ENCODE measurements at places on chromosomes 6 and 20.

- DNase-seq: no peak
Measured at GRCh38 chr6:116866281-116866871, 10.7 kb upstream of the RFX6 start.

DNA sequence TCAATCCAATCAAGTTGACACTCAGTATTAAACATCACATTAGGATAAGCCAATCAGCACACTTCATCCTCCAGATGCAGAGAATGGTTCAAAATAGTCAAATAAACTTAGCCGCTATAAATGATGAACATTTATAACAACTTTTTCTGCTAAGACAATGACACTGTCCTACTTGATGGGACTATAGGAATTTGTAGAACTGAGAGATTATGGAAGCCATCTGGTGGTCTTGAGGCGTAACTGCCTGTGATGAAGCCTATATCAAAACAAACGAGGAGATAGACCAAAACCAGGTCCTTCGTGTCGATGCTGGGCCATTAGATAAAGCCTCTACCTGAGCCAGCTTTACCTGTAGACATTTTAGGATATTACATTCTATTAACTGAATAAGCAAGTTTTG, 631.1 kb downstream of the COL12A1 start:
- DNase-seq: no peak

GRCh38 chr6:168071620-168072019, 7.4 kb downstream of the FRMD1 start:
- no peak for DNase-seq

DNA sequence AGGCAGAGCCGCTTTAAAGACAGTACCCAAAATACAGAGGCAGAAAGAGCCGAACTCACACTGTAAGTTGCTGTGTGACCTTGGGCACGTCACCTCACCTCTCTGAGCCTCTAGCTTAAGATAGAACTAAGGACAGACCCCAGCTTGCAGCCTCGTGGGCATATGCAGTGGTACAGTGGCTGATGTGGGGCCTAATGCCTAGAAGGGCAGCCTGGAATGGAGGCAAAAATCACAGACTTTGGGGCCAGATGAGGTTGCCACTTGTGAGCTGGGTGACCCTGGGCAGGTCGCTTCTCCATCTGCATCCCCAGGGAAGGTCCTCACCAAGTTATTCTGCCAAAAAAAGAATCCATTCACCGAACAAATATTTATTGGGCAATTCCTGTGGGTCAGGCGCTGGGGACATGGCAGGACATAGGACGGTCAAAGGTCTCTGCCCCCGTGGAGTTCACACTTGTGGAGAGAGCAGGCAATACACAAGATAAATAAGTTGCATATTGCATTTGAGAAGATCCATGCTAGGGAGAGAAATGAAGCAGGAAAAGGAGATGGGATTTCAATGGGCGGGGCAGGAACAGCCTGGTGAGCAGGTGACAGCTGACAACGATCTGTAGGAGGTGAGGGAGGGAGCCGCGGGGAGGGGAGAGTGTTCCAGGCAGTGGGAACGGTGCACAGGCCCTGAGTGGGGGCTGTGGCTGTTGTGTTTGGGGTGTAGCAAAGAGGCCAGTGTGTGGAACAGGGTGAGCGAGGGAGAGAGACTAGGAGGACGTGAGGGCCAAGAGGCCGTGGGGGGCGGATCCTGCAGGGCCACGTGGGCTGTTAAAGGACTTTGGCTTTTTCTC, 115.2 kb downstream of the CEBPB start:
- DNase-seq: no peak

DNA sequence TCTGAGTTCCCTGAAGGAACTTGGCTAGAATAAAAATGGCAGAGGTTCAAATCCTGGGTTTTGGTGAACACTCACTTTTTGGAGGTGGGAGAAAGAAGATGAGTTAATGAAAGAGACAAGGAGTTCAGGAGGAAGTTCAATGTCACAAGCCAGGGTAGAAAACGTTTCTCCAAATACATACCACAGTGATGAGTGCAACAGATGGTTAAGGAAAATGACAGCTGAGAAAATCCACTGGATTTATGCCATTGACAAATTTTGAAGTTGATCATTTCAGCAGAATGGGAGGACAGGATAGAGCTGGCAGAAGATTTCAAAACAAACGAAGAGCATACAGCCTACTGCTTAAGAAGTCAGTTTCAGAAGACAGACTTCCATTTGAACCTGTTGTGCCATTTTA, 122.7 kb downstream of the GFRAL start:
- no peak for DNase-seq

GRCh38 chr6:158118886-158119285, 49.2 kb downstream of the SERAC1 start:
- DNase-seq: no peak

DNA sequence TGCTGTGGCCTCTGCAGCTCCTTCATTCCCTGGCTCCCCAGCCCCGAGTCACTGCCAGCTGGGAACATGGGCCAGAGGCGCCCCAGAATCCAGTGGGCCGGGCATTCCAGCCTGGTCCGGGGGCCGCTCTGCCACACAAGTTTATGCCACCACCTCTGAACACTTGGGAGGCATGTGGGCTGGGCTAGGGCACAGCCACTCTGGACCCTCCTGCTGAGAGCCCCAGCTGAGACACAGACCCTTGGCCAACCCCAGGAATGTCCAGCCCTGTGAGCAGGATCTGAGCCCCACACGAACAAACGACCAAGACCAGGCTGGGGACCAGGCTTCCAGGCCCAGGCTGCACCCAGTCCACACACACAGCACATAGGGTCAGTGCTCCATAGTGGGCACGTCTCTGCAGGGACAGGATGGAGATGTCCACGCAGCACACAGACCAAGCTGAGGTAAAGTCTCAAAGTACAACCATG, 33.0 kb downstream of the YTHDF1 start:
- DNase-seq: no peak

- no peak for DNase-seq
Measured at GRCh38 chr6:42367353-42368011, 84.2 kb downstream of the TRERF1 start.

- DNase-seq: no peak
Measured at GRCh38 chr6:160912411-160912810, 79.2 kb upstream of the MAP3K4 start.

- no peak for DNase-seq
Measured at GRCh38 chr6:168678588-168678987, 237.6 kb downstream of the SMOC2 start.

DNA sequence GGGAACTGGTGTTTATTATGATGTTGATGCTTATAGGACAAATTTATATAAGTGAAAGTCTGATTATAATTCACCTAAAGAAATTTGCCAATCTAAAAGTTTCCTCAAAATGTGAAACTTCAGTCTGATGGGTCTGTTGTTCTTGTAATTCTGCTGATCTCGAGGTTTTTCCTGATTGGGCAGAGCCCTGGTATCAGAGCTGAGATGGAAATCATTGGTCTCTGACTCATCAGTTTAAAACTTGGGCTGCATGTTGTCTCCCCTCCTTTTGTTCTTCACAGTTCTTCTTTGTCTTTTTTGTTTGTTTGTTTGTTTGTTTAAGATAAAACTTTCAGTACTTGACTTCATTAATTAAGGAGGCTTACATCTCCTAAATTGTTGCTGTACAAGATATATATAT, 5.9 kb downstream of the SMAP1 start:
- DNase-seq: no peak

- DNase-seq: no peak
Measured at GRCh38 chr6:144415835-144416237, 130.7 kb downstream of the UTRN start.

- DNase-seq: no peak
Measured at GRCh38 chr6:83198486-83199172, 5.5 kb downstream of the RWDD2A start.

DNA sequence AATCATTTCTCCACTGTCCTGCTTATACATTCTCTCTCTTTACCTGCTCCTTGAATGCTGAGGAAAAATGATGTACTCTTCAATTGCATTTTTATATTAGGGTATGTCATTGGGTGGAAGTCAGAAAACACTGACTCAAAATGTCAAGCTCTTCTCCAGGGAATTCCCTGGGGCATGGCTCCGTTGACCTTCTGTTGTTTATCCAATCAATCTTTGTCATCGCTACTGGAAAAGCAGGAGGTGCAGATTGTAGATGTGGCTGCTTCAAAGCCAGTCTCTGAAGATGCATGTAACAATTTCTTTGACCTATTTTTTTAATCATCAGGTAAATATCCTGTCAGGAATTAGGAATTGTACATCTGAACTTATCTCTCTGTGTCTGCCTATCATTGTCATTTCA, 63.9 kb upstream of the TENT5A start:
- no peak for DNase-seq
